Lung (tissue), 17 donors: ENCODE measurements at places on chromosomes 16 and 17. TPM values are rescaled to one million over a fixed set of nuclear protein-coding genes. Genes with fewer than 3 reads are reported as not detected.

GRCh38 chr16:89695086-89695874, 6.2 kb downstream of the SPATA2L start:
- H3K27ac ChIP-seq = no peak overlapping the region
- H3K36me3 ChIP-seq = peaks cover 22% of the 10 kb centered on the region
- H3K4me3 ChIP-seq = no peak overlapping the region
- no peaks in the 10 kb centered on the region for H3K4me1 ChIP-seq
- no peaks in the 10 kb centered on the region for H3K27me3 ChIP-seq

DNA sequence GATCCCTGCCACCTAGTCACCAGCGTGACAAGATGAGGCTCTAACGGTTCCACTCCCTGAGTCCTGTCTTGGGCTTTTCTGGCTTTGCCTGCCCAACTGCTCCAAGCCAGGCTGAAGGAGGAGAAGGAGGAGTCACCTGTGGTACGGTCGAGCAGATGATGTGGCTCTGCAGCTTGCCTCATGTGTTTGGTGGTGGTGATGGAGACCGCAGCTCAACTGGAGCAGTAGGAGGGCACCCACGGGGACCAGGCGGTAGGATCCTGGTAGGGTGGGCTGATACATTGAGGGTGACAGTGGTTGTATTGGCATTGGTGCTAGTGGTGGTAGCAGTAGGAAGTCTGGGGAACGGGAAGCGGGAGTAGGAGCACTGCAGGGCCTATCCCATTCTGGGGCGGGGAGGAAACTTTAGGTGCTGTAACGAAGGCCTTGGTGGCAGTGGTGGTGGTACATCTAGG, 202.8 kb upstream of the WSB1 start:
- H3K27ac ChIP-seq = no peak overlapping the region
- H3K4me1 ChIP-seq = no peaks in the 10 kb centered on the region

DNA sequence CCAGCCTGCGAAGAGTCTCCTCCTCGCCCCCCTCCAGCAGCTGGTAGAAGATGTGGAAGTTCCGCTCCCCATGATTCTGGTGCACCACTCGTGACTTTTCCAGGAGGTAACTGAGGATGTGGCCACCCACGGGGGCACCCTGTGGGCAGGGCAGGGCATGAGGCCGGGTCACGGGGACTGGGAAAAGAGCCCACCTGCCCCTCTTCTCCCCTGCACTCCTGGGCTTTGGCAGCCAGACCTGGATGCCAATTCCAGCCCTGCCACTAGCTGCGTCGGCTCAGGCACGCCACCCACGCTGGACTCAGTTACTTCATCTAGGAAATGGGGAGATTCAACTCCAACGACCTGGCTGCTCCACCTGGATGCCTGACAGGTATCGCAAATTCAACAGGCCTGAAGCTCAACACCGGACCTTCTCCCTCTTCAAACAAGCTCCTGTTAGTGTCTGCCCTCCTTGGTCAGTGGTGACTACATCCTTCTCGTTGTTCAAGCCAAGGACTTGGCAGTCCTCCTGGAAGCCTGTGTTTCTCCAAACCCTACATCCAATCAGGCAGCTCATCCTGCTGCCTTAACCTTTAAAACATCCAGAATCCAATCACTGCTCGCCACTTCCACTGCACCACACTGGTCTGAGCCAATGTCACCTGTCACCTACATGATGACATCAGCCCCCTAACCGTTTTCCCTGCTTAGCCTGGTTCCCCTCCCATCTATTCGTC, 11.6 kb downstream of the MYO1C start:
- no peak for DNase-seq
- H3K4me1 ChIP-seq = peaks cover 3% of the 10 kb centered on the region

DNA sequence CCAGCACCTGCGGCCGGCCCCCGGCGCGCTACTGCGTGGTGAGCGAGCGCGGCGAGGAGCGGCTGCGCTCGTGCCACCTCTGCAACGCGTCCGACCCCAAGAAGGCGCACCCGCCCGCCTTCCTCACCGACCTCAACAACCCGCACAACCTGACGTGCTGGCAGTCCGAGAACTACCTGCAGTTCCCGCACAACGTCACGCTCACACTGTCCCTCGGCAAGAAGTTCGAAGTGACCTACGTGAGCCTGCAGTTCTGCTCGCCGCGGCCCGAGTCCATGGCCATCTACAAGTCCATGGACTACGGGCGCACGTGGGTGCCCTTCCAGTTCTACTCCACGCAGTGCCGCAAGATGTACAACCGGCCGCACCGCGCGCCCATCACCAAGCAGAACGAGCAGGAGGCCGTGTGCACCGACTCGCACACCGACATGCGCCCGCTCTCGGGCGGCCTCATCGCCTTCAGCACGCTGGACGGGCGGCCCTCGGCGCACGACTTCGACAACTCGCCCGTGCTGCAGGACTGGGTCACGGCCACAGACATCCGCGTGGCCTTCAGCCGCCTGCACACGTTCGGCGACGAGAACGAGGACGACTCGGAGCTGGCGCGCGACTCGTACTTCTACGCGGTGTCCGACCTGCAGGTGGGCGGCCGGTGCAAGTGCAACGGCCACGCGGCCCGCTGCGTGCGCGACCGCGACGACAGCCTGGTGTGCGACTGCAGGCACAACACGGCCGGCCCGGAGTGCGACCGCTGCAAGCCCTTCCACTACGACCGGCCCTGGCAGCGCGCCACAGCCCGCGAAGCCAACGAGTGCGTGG, 1.5 kb downstream of the NTN1 start:
- H3K4me1 ChIP-seq = no peaks in the 10 kb centered on the region
- H3K27me3 ChIP-seq = peaks cover 61% of the 10 kb centered on the region
- H3K36me3 ChIP-seq = no peaks in the 10 kb centered on the region
- DNase-seq = peak; percentile 32
- no peak overlapping the region for H3K4me3 ChIP-seq

GRCh38 chr17:56213031-56213430, 59.8 kb downstream of the ANKFN1 start:
- no peak overlapping the region for H3K4me3 ChIP-seq
- no peaks in the 10 kb centered on the region for H3K27me3 ChIP-seq
- DNase-seq = no peak

- H3K27ac ChIP-seq = peak overlapping the region; percentile 24
- no peak for DNase-seq
- peaks cover 3% of the 10 kb centered on the region for H3K4me1 ChIP-seq
- no peaks in the 10 kb centered on the region for H3K36me3 ChIP-seq
- H3K4me3 ChIP-seq = no peak overlapping the region
- no peaks in the 10 kb centered on the region for H3K27me3 ChIP-seq
Observed at GRCh38 chr16:69865701-69866100, 85.4 kb upstream of the CLEC18A start.

GRCh38 chr16:19712418-19713058, 5.5 kb downstream of the KNOP1 start:
- peaks cover 5% of the 10 kb centered on the region for H3K4me1 ChIP-seq
- no peaks in the 10 kb centered on the region for H3K27me3 ChIP-seq
- H3K4me3 ChIP-seq = no peak overlapping the region
- peaks cover 46% of the 10 kb centered on the region for H3K36me3 ChIP-seq

GRCh38 chr17:14781123-14781522, 480.2 kb downstream of the HS3ST3B1 start:
- H3K4me3 ChIP-seq = no peak overlapping the region
- no peaks in the 10 kb centered on the region for H3K27me3 ChIP-seq
- no peaks in the 10 kb centered on the region for H3K36me3 ChIP-seq
- H3K27ac ChIP-seq = no peak overlapping the region
- no peaks in the 10 kb centered on the region for H3K4me1 ChIP-seq

DNA sequence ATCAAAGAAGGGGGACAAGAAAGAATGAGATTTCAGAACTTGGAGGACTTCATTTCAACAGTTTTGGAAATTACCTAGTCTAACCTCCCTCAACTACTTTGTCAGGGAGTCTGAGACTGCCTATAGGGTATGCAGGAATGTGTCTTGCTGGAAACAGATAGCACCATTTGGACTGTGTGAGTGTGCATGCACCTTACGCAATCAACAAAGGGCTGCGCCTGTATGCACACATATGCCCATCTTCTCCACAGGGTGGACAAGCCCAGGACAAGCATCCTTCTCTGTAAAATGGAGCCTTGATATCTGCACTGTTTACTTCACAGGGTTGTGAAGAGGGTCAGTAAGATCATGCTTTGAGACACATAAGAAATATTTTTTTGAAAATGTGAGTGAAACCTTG, 305.7 kb upstream of the ASIC2 start:
- H3K36me3 ChIP-seq = no peaks in the 10 kb centered on the region
- H3K27me3 ChIP-seq = no peaks in the 10 kb centered on the region
- no peaks in the 10 kb centered on the region for H3K4me1 ChIP-seq
- DNase-seq = no peak

DNA sequence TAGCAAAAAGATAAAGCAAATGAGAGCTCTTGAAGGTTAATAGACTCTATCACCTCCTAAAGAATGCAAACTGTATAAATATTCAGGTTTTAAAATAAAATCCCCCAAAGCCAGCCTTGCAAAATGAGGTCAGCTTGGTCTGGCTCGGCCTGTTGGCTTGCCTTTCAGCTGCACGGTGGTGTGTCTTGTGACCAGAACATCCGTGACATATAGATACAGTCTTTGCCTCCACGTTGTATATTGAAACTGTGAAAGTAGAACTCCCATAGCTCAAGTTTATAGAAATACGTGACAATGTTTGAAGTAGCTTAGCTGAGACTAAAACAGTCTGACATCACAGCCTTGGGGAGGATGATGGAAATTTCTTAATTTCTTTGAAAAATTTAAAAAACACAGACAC, 236.6 kb upstream of the MYOCD start:
- no peak overlapping the region for H3K27ac ChIP-seq
- H3K4me3 ChIP-seq = no peak overlapping the region
- no peaks in the 10 kb centered on the region for H3K36me3 ChIP-seq
- H3K4me1 ChIP-seq = no peaks in the 10 kb centered on the region

DNA sequence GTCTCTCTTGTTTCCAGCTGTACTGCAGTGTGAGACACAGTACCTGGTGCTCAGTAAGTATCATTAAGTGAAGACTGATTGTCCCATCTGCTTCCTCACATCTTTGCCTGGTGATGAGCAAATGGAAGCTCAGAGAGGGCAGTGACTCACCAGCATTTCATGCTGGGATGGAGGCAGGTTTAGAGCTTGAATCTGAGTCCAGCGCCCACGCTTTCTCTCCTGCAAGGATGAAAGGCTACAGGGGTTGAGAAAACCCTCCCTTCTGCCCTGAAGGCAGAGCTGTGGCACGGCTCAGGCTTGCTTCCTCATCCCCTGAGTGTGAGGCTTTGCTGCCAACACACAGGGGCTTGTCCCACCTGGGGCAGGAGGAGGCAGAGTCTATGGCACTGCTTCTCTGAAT, 1.5 kb upstream of the RNF112 start:
- H3K4me1 ChIP-seq = no peaks in the 10 kb centered on the region
- H3K36me3 ChIP-seq = no peaks in the 10 kb centered on the region
- no peak overlapping the region for H3K27ac ChIP-seq
- no peak overlapping the region for H3K4me3 ChIP-seq
- no peaks in the 10 kb centered on the region for H3K27me3 ChIP-seq

DNA sequence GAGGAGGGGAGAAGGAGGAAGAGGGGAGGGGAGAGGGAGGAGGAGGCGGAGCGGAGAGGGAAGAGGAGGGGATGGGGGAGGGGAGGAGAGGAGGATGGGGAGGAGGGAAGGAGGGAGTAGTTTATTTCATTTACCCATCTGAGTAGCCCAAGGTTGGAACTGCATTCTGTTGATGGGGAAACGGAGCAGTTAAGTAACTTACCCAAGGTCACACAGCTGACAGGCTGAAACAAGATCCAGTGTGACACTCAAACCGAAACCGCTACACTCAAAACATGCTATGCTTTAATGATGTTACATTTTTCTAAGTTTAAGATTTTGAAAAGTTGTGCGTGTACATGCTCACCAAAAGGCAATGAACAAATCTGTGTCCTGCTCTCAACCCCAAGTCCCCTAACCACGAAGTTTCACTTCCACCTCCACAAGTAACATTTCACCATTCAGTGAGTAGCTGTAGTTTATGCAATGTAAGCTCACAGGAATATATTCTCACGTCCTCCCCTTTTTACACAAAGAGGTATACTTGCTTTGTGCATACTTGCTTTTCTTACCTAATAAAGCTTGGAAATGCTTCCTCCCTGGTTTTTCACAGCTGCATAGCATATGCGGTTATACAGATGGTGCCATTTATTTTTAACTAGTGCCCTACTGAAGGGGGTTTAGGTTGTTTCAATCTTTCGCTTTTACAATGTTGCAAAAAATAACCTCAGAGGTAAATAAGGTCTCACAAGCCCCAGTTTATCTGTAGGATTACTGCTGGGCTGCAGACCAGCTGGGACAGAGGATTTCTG, 275.3 kb downstream of the PARN start:
- no peak overlapping the region for H3K27ac ChIP-seq
- H3K36me3 ChIP-seq = no peaks in the 10 kb centered on the region
- no peak overlapping the region for H3K4me3 ChIP-seq
- DNase-seq = no peak
- H3K4me1 ChIP-seq = no peaks in the 10 kb centered on the region

DNA sequence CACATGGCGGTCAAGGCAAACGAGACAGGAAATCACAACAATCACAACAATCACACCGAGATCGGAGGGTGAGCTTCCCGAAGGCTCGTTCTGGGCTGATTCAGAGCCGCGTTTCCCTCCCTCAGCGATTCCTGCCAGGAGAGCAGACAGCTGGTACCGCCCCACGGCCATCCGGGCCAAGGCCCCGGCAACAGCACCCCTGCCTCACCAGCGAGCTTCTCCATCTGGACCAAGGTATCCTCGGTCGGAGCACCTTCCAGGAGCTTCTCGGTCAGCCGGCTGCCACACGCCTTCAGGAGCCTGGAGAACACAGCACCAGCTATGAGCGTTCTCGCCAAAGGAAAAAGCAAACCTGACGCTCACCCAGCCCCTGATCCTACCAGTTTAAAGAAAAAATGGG, 15.2 kb upstream of the PLD6 start:
- peaks cover 85% of the 10 kb centered on the region for H3K36me3 ChIP-seq
- H3K4me3 ChIP-seq = no peak overlapping the region
- H3K27ac ChIP-seq = no peak overlapping the region
- H3K4me1 ChIP-seq = no peaks in the 10 kb centered on the region
- no peaks in the 10 kb centered on the region for H3K27me3 ChIP-seq

- H3K4me1 ChIP-seq = no peaks in the 10 kb centered on the region
- H3K36me3 ChIP-seq = no peaks in the 10 kb centered on the region
- no peaks in the 10 kb centered on the region for H3K27me3 ChIP-seq
- no peak overlapping the region for H3K27ac ChIP-seq
- H3K4me3 ChIP-seq = no peak overlapping the region
Observed at GRCh38 chr17:3531266-3532101, 26.1 kb downstream of the TRPV3 start.

DNA sequence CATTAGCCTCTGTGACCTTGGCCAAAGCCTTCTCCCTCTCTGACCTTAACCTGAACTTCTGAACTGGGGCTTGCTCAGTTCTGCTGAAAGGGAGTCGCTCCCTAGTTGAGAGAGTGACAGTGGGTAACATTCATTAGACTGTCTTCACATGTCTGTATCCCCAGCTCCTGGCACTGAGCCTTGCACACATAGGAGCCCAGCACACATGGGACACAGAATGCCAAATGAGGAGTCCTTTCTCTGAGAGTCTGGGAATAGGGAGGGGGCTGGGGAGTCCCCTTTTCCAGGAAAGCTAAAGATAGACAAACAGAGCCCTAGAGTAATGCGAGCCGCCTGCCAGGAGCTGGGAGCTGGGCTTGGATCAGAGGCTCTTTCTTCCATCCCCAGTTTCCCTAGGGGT, 2.5 kb downstream of the TAC4 start:
- H3K4me3 ChIP-seq = no peak overlapping the region
- H3K4me1 ChIP-seq = peaks cover 3% of the 10 kb centered on the region
- H3K27me3 ChIP-seq = no peaks in the 10 kb centered on the region

VAT1L gene
- total RNA-seq = 0.37 TPM
